ENCODE measurements at places on chromosomes 7 and 10.

DNA sequence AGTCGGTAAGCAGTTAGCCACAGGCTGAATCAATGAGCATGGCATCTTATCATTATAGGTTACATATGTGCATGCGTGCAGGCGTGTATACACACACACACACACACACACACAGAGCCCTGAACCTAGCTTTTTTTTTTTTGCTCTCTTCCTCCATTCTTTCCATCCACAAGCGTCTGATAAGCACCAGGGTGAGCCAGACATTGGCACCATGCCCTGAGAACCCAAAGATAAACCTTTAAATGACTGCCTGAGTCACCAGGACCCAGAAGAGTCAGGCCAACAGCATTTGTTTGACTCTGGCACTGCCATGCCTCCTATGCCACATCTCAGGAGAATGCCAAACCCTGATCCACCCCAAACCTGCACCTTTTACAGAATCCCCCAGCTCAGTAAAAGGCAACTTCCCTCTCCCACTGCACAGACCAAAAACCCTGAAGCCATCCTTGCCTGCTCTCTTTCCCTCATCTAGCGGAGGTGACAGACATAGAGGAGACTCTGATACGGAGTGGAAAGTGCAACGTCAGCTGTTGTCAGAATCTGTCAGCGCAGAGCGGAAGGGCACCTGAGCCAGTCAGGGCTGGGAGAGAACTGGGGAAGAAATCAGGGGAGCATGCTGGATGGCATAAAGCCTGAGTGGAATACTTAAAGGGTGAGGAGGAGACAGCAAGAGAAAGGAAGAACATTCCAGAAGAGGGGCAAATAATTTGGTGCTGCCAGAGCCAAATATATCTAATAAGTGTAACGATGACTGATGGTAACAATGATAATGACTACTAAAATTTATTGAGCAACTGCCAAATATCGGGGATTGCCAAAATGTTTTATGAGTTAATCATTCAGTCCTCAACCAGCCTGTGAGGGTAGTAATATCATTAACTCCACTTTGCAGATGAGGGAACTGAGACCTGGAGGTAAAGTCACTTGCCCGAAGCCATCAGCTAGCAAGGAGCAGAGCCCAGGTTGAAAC is 3.2 kb downstream of the PARP12 start:
- DNase-seq = no peak

DNA sequence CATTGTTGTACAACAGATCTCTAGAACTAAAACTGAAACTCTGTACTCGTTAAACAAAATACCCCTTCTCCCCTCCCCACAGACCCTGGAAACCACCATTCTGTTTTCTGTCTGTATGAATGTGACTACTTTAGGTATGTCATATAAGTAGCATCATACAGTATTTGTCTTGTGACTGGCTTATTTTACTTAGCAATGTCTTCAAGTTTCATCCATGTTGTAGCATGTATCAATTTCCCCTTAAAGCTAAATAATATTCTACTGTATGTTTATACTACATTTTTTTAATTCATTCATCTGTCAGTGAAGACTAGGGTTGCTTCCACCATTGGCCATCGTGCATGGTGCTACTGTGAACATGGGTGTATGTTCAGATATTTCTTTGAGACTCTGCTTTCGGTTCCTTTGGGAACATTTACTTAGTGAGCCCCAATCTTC is 71.2 kb upstream of the RPA3 start:
- DNase-seq = no peak

DNA sequence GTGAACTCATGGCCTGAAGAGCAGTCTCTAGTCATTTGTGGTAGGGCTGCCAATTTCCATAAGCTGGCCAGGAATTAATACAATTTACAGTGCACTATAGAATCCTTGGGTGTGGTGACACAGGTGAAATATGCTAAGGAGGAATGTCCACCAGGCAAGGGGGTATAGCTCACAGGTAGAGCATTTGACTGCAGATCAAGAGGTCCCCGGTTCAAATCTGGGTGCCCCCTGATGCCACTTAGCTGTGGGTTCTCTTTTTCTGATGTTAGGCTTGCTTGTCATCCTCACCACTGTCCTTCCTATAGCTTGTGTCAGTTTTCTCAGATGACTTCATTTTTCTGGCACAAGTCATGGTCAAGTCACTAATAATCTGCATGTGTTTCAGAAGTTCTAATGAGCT is 108.7 kb downstream of the ZNF467 start:
- no peak for DNase-seq

DNA sequence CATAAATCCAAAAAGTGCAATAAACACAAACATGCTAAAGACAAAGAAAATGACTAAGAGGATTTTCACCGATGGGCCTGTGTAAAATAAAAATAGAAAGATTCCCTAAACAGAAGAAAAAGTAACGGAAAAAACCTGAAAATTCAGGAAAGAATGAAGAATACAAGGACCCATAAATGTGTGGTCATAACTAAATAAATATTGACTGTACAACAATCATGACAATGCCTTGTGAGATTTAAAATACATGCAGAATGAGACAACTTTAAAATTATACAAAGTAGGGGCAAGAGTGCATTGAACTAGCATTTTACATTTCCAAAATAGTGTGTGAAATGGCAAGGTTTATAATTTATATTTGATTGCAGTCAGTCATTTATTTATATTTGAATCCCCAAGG is 409.1 kb upstream of the ANKRD30A start:
- DNase-seq = no peak

DNA sequence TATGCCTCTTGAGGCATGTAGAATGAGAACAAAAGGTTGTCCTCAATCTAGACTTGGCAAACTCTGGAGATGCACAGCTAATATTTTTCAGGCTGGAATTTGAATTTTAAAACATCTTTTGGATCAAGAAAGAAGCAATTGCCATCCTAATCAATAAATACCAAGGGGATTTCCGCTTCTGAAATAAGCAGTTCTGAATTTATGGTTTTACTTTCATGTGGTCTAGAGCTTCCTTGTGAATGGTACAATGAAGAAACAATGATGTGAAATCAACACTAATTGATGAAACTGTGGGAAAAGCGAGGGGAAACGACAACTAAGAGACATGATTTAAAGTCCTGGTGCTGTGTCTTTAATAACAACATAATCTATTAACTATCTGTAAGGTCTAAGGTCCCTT is 1202.7 kb downstream of the SORCS3 start:
- DNase-seq = no peak

DNA sequence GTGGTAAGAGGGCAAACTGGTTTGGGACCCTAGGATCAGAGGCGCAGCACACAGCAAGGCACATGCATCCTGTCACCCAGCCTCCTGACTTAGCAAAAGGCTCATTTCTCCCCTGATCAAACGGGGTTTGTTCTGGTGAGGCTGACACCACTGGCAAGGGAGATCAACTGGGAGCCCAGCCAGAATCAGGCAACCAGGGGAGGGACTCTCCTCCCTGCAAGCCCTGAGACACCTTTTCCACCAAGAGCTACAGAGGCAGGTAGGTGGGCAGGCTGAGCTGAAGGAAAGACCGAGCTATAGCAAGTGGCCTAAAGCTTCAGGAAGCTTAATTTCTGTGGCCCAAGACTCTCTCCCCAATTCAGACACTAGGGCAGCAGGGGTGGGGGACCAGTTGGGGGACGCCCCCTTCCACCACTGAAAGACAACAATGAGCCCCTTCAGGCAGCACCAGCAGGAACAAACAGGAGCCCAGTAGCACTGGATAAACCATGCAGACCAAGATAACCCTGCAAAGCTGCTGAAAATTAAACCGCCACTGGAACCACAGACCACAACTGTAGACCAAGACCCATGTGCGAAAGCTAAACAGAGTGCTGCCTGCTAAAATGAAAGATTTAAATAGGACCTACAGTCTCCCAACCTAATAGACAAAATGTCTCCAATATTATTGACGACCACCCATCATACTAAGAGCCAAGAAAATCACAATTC is 27.1 kb upstream of the SAR1A start:
- DNase-seq = no peak

- no peak for DNase-seq
Observed at GRCh38 chr10:114604357-114605130, 53.5 kb downstream of the ABLIM1 start.

DNA sequence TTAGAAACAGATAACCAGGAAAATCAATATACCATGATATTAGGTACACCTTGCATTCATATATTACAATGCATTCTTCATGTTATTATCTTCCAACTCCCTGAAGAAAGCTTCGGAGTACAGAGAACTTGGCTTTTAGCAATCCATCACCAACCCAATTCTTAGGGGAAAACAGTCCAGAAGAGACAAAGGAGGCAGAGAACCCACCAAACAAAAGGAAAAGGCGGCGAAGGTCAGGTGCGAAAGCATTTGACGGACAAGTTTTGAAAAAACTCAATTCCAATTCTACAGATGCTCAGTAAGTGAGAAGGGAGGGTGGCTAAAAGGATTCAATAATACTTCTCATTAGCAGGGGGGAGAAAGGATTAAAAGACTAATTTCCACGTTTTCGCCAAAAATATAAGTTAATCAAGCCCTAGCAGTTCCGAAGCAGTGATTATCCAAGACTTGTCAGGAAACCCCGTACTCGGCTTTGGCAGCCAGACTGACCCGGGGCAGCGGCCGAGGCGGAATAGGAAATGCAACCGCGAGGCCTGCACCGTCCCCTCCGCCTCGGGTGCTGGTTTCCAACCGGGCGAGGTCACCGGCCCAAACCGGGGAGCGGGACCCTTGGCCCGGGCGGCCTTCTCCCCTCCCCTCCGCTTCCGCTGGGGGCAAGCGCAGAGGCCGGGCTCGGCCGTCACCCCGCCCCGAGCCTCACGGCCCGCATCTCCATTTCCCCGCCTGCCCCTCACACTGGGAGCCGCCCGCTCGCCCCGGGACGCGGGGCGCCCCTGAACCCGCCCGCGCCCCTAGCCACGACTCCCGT is 747 bp downstream of the GDI2 start:
- peak; percentile 62 for DNase-seq

DNA sequence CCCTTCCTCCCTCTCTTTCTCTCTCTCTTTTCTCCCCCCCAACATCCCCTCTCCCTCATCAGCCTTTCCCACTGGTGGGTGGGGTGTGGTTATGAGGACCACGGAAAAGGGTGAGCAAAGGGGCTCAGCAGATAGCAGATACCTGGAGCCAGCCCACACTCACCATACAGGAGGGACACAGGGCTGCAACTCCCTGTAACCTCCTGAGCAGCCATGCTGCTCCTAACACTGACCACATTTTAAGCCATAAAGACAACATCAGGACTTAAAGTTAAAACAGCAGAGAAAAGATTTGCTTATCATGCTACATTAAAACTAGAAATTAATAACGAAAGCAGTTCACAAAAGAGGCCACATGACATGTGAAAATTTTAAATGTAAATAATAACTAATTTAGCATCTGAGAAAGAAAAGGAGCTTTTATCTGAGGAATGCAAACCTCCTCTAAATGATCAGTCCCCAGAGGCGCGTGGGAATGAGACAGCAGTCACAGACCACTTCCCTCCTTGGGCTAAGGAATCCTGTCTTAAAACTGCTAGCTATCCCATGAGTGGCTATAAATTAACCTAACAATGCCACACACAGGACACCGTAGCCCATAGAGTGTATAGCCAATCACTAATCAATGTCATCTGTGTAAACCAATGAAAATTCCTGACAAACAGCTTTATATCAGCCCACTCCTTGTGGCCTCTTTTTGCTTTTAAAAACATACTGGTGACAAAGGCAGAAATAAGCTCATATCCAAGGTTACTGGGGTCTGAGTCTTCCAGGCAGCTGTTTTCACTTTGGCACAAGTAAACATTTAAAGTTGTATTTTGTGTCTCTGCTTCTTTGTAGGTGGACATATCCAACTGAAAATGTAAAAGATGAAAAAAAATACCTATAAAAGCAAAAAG is 33.3 kb downstream of the PKD1L1 start:
- no peak for DNase-seq

- DNase-seq = no peak
Observed at GRCh38 chr10:86083664-86084175, 282.9 kb downstream of the GRID1 start.
